ENCODE measurements at places on chromosomes 1 and 21.
A peak's percentile ranks its signal among the peaks of the same experiment; 100 is the strongest.

DNA sequence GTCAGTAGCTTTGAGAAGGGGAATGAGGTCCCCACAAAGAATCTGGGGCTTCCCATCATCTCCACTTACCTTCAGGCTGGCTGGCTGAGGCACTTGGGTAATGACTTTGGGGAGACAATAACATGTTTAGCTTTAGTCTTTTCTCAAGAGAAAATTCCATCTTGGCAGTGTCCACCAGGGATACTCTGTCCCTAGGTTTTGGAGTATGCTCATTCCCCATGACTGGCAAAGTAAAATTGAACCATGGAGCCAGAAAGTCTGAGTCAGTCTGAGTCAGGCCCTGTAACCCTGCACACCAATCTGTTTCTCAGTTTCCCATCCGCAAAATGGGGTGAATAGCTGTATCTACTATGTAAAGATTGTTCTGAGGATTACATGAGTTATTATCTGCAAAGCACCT lies 28.2 kb downstream of the RUNX1 start:
- DNase-seq: no peak

DNA sequence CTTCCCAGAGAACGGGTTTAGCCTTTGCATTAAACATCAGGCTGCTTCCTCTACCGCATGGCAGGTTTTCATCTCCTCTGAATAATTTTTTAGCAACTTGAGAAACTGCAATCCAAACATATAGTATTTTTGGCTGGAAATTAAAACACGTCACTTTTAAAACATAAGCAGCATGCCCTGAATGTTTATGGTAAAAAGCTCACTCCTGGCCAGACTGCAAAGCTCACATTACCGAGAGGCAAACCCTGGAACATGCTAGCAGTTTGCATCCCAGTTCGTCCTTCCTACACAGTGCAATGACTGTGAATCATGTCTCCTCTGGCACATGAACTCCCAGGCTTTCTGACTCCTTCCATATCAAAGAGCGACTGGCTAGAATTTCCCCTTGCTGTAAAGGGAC lies 312.3 kb downstream of the RRAGC start:
- DNase-seq: no peak

- no peak for DNase-seq
Observed at GRCh38 chr1:19203440-19203839, 6.6 kb downstream of the UBR4 start.

GRCh38 chr1:111955755-111956154 lies 33.7 kb downstream of the KCND3 start:
- peak; percentile 18 for DNase-seq

DNA sequence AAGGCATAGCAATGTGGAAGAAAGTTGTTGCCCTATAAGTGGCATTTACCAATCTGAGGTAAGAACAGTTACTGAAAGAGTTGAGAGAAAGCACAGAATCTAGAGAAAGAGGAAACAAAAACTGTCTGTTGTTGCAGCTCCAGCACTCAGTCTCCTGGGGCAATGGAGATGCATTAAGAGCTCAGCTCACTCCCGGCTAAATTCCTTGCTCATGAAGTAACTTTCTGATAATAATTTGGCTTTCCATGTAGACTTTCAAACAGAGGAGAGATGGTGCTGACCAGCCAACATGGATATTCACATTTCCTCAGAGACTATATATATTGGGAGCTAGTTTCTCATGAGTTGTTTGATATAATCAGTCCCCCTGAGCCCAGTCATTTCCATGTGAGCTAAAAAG lies 135.3 kb downstream of the GDAP2 start:
- DNase-seq: no peak

GRCh38 chr1:39657402-39657801 lies 14.5 kb downstream of the NT5C1A start:
- DNase-seq: no peak

DNA sequence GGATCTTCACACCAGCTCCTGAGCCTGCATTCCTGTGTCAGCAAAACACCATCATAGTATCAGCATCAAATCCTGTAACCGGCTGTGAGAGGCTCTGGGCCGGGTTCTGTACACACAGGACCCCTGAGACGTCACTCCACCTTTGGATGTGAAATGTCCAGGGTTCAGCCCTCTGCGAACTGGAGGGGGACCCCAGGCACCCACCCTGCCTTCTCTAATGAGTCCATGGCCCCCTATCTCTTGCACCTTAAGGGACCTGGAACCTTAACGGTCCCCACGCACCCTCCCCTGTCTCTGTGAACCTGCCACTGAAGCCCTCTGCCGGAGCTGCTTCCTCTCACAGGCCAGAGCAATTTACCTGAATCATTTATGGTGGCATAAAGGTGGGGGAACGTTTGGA lies 257.8 kb downstream of the NPHP4 start:
- DNase-seq: no peak

DNA sequence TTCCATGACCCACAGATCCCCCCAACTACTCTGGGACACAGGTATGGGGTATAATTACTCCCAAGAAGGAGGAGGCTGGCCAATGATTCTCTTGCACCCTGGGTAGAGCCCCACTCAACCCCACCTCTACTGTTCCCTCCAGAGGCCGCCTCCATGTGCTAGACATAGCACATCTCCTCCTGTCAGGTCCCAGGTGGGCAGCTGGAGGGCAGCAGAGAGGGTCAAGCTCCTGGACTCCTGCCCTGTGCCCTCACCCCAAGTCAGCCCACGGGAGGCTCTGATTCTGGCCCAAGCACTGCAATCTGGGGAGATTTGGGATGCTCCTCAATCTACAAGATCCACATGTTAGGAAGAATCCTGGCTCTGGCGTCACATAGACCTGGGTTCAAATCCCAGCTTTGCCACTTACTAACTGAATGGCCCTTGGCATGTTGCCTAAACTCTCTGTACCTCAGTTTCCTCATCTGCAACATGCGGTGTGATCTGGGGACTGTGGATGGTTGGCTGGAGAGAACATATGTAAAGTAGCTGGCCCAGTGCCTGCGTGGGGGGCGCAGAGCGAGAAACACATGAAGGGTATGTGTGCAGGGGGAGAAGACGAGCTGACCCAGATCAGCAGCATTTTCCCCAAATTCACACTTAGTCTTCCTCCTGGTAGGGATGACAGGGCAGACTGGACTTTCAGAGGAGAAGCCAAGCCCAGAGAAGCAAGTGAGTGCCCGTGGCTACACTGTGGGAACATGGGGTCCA lies 23.2 kb downstream of the TNNT2 start:
- no peak for DNase-seq

DNA sequence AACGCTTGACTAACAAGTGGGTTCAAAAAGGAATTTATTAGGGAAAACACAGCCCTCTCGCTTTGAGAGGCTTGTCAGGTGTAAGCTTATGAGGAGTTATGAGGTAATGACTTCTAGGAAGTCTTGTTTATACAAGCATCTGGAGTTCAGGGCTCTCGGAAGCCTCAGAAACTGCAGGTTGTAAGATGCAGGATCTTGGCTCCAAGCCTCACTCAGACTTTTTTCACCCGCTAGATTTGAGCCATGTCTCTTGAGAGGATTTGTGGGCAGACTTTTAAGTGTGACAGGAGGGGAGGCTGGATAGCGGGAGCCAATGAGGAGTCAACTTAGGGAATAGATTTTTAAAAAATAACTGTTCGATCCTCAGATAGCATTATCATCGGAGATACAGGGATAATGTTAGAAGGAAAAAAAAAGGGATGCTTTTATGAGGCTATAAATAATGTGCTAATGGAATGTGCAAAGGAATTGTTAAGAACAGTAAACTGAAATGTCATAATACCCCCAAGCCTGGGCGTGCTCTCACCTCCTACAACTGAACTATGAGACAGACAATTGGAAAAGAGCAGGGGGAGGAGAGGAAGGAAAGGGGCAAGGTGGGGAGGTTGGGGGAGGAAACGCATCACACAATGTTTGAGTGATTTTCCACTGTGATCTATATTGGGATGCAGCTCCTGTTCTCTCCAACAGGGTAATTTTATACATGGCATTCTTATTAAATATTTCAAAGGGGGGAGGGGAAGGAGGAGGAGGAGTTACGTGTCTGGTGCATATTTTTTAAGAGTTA lies 107.4 kb upstream of the ESRRG start:
- no peak for DNase-seq

DNA sequence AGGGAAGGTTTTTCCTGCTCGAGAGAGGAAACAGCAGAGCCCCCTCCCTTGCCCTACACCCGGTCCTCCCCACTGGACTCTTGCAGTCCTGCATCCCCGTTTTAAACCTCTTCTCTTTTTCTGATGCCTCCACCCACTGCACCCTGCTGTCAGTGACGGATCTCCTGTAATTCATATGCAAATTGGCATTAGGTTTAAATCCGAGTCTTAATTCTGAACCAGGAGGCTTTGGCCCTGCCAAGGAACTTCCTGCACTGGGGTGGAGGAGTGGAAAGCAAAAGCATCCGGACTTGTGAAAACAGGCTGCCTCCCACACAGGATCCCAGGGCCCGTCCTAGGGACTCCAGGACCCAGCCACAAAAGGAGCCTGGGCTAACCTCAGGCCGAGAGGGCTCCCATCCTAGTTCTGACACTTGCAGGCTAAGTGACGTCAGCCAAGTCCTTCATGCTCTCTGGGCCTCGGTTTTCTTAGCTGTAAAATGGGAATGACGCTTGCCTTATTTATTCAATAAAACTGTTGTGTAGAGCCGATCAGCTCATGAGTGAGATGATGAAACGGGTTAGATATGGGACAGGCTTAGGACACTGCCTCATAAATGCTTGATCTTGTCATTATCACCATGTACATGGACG lies 613.3 kb downstream of the AJAP1 start:
- no peak for DNase-seq

GRCh38 chr1:209153411-209153810 lies 430.1 kb upstream of the CAMK1G start:
- DNase-seq: no peak

DNA sequence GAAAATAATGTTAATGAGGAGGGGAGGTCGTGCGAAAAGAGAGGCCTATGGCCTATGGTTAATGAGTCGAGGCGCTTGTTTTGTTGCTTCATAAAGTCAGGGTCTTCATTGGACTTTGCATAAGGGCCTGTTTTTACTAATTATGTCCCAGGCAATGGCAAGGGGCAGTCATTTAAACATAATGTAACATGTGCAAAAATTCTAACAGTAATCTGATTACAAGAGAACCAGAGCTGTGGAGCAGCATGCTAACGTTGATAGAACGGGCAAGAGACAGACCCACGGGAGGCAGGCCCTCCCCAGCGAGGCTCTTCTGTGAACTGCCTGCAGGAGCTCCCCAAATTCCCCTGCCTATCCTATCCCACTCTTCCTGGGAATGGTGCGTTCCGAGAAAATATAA lies 22.6 kb upstream of the CAMK1G start:
- DNase-seq: no peak

GRCh38 chr1:52296345-52296744 lies 69.7 kb downstream of the CC2D1B start:
- peak; percentile 91 for DNase-seq

GRCh38 chr1:238350471-238350870 lies 459.7 kb upstream of the ZP4 start:
- no peak for DNase-seq

GRCh38 chr1:222899471-222899870 lies 84.6 kb downstream of the DISP1 start:
- DNase-seq: no peak

GRCh38 chr1:17013491-17014320 lies 2.0 kb upstream of the ATP13A2 start:
- DNase-seq: no peak

- DNase-seq: no peak
Observed at GRCh38 chr1:196461521-196461920, 146.7 kb downstream of the KCNT2 start.

DNA sequence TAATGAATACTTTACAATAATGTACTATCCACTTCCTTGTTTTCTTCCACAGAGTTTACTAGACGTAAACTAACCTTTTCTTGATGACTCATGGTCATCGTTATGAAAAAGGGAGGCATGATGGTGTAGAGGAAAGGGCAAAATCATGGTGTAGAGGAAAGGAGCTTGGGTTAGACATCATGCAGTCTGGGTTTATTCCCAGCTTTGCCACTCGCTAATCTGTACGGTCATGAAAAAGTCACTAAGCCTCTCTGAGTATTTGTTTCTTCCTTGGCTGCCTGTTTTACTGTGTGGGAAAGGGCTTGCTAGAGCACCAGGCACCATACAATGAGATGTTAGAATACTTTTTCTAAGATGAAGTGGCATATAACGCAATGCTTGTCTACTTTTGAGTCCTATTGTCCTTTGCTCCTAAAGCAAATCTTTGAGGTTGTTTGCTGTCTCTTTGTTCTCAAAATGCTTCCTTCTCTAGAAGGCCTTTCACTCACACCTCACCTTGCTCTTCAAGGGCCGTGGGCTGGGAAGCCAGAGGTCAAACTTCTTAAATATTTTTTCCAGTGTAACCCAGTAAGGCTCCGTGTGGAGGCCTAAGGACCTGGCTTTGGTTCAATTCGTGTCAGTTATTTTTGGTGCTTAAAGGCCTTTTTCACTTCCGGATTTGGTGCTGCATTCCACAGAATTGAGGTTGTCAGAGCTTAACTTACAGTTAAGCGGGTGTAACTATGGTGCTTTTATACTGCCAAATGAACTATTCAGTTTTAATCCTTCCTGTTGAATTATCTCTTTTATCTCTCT lies 9.9 kb upstream of the ETV3 start:
- DNase-seq: no peak

DNA sequence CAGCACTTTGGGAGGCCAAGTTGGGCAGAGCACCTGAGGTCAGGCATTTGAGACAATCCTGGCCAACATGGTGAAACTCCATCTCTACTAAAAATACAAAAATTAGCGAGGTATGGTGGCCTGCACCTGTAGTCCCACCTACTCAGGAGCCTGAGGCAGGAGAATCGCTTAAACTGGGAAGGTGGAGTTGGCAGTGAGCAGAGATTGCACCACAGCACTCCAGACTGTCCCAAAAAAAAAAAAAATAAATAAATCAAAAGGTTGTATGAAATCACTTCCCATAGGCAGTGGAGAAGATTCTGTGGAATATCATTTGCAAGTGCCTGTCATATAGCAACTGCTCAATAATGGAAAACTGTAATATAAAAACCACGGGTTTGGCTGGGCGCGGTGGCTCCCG lies 65.1 kb upstream of the SERBP1 start:
- DNase-seq: no peak

- no peak for DNase-seq
Observed at GRCh38 chr1:68087184-68087583, 36.8 kb upstream of the DIRAS3 start.

- DNase-seq: no peak
Observed at GRCh38 chr1:229204921-229205777, 65.8 kb upstream of the RAB4A start.

- no peak for DNase-seq
Observed at GRCh38 chr1:11100149-11100493, 452 bp upstream of the EXOSC10 start.

GRCh38 chr1:217048104-217048707 lies 325.0 kb upstream of the ESRRG start:
- no peak for DNase-seq

Data from NCI-H2029 treated with DMSO at 0.1 percent for 48 hours (cell line).